ENCODE measurements at places on chromosomes 1 and 21.
A peak's percentile ranks its signal among the peaks of the same experiment; 100 is the strongest.

GRCh38 chr21:29800056-29800455, 139.7 kb downstream of the GRIK1 start:
- DNase-seq, result no peak

- DNase-seq, result no peak
Measured at GRCh38 chr1:7103874-7104273, 318.6 kb downstream of the CAMTA1 start.

- DNase-seq, result no peak
Measured at GRCh38 chr1:231856426-231856825, 229.8 kb downstream of the DISC1 start.

GRCh38 chr1:11523261-11523660, 44.3 kb downstream of the DISP3 start:
- DNase-seq, result no peak

GRCh38 chr1:39089931-39090521, 63.9 kb downstream of the NDUFS5 start:
- no peak for DNase-seq

DNA sequence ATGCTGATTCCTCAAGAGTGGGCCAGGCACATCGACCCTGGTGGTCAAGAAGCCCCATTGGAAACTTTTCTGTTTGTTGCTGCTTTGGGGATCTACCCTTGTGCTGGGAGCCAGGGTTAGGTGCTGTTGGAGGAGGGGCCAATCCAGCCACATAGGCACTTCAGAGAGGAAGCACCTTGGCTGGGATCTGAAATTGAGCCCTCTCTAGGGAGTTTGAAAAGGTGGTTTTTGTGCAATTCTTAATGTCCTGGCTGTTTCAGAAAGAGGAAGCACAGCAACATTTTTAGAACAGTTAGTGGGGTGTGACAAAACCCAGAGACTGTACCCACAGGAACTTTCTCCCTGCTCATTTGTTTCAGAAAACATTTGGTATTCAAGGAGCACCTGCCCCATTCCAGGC, 17.2 kb upstream of the BEND5 start:
- DNase-seq, result no peak

DNA sequence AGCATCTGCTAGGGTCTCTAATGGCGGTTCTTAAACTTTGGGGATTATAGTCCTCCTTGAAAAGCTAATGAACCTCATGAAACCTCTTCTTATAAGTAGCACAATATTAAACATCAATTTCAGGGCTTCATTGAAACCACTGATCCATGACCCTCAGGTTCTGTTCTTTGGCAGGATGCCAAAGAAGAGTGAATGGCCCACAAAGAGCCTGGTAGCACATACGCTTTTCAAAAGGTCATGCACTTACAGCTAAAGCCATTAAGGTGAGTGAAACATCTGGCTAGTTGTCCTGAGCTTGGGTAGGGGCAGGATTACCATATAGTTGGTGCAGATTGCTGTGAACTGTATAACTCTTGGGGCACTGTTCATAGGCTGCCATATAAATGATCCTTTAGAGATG, 42.3 kb downstream of the MDM4 start:
- DNase-seq, result no peak

DNA sequence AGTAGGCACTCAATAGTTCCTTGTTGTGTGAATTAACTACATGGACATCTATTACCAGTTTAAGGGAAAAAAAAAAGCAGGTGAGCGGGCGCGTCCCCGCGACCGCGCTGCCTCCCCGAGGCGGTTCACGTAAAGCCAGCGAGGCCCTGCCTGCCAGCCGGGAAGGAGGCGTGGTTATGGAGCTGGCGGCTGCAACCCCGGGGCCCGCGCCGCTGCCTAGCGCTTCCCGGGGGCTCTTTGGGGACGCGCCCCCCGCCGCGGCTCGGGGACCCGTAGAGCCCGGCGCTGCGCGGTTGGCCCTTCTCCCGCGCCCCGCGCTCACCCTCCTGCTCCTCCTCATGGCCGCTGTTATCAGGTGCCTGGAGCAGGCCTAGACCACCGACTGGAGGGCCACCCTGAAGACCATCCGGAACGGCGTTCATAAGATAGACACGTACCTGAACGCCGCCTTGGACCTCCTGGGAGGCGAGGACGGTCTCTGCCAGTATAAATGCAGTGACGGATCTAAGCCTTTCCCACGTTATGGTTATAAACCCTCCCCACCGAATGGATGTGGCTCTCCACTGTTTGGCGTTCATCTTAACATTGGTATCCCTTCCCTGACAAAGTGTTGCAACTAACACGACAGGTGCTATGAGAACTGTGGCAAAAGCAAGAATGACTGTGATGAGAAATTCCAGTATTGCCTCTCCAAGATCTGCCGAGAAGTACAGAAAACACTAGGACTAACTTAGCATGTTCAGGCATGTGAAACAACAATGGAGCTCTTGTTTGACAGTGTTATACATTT, 2.6 kb upstream of the CC2D1B start:
- peak; percentile 51 for DNase-seq

GRCh38 chr1:169060919-169061639, 45.4 kb upstream of the ATP1B1 start:
- no peak for DNase-seq

- DNase-seq, result no peak
Measured at GRCh38 chr1:93079685-93080141, 630 bp downstream of the MTF2 start.

DNA sequence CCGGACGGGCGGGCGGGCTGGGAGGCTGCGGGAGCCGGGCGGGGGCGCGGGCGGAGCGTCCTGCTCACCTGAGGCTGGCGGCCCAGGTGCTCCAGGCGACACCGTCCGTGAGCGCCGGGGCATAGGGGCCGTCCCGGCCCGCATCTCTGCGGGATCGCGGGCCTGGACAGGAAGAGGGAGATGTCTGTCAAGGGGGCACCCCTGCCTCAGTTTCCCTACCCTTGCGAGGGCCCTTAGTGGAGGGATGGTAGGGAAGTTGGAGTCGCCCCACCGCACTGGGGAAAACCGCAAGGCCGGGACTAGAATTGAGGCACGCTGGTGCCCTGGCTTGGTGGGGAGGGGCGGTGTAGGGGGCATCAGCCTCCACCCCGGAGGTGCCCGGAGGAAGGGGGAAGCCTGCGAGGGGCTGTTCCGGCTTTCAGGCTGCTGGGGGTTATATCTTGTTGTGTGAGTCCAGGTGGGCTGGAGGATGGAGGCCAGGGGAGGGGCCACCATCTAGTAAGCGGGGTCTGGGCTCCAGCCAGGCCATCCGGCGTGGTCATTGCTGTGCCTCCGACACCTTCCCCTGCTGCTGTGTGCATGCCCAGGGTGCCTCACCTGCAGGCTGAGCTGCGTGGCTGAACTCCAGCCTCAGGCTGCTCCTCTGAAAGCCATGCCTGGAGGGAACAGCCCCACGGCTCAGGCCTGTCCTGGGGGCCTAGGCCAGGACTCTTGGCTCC, 580 bp downstream of the VWA1 start:
- no peak for DNase-seq

DNA sequence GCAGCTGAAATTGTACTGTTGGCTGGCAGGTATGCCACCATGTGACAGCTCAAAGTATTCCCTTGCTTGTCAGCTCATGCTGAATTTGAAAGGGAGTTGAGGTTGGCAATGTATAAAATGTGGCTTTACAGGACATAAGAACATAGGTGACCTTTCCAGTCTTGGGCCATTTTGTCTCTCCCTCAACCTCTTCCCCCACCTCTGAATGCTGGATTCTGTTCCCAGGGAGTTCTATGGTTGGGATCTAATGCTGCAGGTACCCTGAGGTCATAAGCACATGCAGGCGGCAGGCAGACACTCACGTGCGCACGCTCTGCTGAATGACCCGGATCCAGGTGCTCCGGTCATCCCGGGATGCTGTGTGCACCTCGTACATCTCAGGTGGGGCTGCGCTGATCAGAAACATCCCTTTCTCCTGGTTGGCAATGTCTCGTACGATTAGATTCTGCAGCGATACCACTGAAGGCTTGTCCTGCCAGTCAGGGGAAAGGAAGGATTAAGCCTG, 16.0 kb downstream of the RXFP4 start:
- no peak for DNase-seq

DNA sequence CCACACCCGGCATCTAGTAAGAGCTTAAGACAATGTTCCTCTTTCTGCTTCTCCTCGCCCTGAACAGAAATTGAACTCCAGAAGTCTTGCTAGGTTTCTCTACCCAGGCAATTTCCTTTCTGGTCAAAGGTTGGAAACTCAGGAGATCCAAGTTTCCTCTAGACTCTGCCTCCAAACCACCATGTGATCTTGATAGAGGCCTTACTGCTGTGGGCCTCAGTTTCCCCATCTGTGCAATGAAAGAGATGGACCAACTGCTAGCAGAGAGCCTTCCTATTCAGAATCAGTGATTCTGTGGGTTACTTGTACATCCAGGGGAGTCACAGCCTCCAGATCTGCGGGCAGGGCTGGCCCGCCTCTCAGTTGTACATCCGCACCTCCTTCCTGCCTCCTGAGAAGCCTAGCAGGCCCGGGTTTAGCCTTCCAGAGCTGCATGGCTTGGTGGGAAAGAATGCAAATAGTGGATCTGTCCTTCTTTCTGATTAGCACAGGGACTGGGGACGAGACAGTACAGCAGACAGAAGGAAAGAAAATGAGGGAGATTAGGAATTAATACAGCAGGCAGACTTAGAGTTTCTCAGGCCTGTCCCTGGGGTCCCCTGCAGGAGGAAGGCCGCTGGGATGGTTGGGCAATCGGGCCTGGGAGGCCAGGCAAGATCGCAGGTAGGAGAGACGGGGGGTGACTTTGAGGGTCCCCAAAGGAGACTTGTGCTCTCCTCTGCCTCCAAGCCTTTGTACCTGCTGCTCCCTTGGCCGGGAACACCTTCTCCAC, 83.9 kb downstream of the PAX7 start:
- no peak for DNase-seq

DNA sequence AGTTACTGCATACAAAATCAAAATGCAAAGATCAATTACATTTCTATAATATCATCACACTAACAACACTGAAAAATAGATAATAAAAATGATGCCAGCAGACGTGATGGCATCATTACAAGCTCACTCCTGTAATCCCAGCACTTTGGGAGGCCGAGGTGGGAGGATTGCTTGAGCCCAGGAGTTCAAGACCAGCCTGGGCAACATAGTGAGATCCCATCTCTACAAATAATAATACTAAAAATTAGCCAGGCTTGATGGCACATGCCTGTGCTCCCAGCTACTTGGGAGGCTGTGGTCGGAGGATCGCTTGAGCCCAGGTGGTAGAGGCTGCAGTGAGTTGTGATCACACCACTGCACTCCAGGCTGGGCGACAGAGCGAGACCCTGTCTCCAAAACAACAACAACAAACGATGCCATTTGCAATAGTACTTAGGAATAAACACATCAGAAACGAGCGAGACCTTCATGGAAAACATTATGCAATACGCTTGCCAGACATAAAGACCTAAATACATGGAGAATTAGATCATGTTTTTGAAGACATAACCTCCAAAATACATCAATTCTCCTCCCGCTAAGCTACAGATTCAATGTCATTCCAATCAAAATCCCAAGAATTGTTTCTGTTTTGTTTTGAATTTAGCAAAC, 86.6 kb upstream of the ERRFI1 start:
- no peak for DNase-seq

DNA sequence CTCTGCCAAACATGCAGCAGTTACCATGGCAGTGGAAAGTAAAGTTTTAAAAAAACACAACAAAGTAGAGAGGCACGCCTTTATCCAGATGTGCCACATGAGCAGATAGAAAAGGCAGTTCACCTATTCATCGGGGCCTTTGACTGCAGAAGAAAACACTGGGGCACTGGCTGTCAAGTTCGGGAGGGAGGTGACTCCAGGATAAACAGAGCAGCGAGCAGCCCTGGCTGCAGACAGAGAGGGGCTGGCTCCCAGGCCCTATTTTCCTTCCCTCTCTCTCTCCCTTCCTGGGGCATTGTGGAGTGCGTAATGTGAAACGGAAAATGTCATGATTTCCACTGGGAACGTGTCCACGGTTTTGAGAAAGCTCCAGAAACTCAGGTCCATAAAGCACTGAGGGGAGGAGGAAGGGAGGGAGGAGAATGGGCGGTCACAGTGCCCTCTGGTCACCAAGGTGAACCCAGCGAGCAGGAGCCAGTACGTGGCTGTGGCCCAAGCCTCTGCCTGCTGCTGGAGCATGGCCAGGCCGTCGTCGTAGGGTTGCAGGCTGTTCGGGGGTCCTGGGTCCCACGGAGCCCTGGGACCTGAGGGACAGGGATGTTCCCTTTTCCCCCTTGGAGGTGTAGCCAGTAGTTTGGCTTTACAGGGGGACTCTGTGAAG, 114.7 kb upstream of the IRF2BP2 start:
- DNase-seq, result no peak

- no peak for DNase-seq
Measured at GRCh38 chr21:18951271-18952038, 547.9 kb upstream of the TMPRSS15 start.

GRCh38 chr1:41860214-41860613, 58.5 kb downstream of the HIVEP3 start:
- no peak for DNase-seq

DNA sequence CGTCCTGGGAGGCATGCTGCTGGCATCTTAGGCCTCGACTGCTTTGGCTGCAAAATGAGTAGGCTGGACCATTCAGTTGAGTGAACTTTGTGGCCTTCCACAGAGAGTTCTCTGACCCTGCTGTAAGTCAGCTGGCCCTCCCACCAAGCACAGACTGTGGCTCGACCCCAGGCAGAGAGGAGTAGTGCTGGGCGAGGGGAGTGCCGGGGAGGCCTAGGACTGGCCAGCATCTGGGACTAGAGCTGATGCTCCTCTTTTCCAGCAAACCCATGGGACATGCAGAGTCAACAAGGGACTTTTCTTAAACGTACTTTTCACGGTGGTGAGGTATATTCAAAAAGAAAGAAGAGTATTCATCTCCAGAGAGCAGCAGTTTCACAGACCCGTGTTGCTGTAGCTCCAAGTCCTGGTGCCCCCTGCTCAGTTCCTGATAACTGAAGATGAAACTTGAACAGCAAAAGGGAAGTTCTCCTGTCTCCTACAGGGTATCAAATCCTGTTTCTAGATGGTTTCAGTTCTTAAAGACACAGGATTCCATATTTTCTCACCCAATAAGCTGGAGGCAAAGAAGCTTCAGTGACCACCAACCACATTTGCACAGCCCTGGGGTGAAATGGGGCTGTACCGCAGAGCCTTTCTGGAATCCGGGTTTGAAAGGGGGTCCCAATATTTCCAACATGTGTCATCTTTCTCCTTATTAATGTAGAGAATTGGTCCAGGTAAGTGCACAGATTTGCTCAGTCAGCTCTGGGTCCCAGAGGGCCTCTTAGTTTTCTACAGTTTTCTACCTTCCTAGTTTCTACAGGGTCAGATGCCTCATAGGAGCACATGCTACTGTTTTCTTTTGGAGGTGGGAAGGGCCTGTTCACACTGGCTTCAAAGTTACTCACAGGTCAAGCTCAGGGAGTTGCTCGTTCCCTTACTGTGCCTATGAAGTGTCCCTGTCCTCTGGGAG, 20.9 kb downstream of the BATF3 start:
- no peak for DNase-seq

Data from NCI-H2081 treated with DMSO at 0.1 percent for 48 hours (cell line).